T1000 (cell line): ENCODE measurements at places on chromosomes 3 and 15.

GRCh38 chr15:64525828-64526530, 65.6 kb downstream of the ZNF609 start:
- DNase-seq = no peak

DNA sequence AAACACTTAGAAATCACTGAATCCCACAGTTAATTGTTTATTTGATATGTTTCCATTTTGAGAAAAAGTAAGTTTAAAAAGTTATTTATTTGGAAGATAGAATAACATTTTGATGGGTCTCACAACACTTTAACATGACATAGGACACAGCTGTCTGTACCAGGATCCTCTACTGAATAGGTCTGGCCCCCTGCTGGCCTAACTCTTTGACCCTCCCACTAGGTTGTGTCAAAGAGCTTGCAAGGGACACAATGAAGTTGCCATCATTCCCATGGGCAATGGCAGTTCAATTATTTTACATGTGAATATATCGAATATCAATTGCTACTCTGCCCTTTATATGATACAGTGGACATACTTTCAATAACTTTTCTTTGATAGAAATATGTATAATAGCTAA, 138.9 kb downstream of the EPHA3 start:
- no peak for DNase-seq

- DNase-seq = no peak
These were observed 14.4 kb upstream of the ALDH1L1 start for GRCh38 chr3:126194713-126195305.

- DNase-seq = peak; percentile 33
These were observed 57.6 kb upstream of the SLC6A11 start for GRCh38 chr3:10758304-10759037.
